ENCODE measurements at places on chromosomes 11 and 22. TPM values are rescaled to one million over a fixed set of nuclear protein-coding genes. Genes with fewer than 3 reads are reported as not detected.

DNA sequence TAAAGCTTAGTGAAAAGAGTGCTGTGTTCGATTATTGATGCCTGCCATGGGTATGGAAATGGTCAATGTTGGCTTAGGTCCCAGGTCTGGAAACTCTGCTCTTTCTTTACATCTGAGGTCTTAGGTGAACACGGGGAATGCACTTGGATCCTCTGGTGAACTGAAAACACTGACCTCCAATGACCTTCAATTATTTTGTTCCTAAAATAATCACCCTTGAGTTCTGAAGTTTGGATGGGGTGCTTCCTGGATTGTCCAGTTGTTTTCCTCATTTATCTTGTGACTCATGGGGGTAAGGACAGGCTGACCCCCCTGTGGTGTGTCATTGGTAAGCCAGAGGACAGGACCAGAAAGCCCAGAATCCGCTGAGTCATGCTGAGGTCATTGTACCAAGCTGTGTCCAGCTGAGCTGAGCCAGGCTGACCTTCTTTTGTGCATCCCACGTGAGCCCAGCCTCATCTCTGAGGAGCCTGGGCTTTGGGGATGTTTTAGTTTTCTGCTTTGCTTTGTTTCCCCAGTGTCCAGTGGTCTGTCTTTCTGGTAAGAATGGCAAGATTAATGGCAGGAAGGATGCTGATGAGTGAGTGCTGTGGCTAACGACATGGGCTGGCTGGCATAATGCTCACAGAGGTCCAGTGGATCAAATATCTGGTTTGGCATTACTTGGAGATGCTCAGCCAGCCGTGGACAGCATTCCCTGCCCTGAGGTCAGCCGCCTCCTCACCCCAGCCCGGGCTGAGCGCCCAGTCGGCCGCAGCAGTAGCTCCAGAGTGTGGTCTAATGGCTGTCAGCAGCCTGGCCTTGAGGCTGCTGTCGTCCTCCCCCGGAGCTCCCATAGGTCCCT, 35.6 kb downstream of the AMPD3 start:
- H3K27me3 ChIP-seq: no peaks in the 10 kb centered on the region
- peak; percentile 90 for DNase-seq
- peaks cover 5% of the 10 kb centered on the region for H3K36me3 ChIP-seq

The ELMOD1 gene
- 0.15 TPM for total RNA-seq

The MIOX gene
- total RNA-seq: not detected

The MGAT3 gene
- total RNA-seq: 36.8 TPM

GRCh38 chr11:73965764-73966121, 14.9 kb downstream of the DNAJB13 start:
- no peak overlapping the region for H3K4me3 ChIP-seq
- no peaks in the 10 kb centered on the region for H3K27me3 ChIP-seq
- H3K27ac ChIP-seq: no peak overlapping the region

- H3K4me1 ChIP-seq: no peaks in the 10 kb centered on the region
- DNase-seq: no peak
- H3K36me3 ChIP-seq: no peaks in the 10 kb centered on the region
- H3K4me3 ChIP-seq: no peak overlapping the region
- H3K27me3 ChIP-seq: no peaks in the 10 kb centered on the region
- no peak overlapping the region for H3K27ac ChIP-seq
Measured at GRCh38 chr11:126874276-126874675, 126.3 kb downstream of the KIRREL3 start.

GRCh38 chr22:42717197-42717928, 3.3 kb downstream of the A4GALT start:
- H3K27me3 ChIP-seq: no peaks in the 10 kb centered on the region
- no peak overlapping the region for H3K27ac ChIP-seq
- no peaks in the 10 kb centered on the region for H3K36me3 ChIP-seq
- no peak overlapping the region for H3K4me3 ChIP-seq
- peaks cover 31% of the 10 kb centered on the region for H3K4me1 ChIP-seq

DNA sequence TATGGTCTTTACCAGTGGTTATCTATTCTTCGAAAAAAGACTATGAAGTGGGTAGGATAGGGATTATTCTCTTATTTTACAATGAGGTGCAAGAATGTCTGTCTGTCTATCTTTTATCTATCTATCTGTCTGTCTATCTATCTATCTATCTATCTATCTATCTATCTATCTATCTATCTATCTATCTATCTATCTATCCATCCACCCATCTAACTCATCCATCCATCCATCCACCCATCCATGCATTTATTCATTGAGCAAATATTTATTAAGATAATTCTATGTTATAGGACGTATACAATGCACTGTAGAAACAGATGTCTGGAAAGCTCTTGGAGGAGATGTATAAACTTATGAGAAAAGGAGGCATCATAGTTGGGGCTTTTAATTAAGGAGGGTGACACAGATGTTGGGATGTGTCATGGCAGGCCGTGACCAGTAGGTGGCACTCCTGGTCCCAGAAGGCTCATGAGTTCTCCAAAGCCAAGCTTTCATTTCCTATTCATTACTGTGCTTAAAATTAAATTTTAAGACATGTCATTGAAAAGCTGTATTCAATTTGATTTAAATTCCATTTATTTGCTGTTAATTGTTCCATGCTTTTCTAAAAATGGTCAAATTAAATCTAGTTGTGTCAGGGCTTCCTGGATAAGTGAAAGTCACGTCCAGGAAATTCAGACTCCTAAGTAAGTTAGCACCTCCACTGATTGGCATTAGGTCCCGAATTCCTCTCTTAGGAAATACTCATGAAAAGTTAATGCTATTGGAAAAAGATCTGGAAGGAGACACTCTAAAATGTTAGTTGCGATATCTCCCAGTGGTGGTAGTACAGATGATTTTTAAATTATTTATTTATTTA, 19.0 kb upstream of the E2F8 start:
- no peaks in the 10 kb centered on the region for H3K36me3 ChIP-seq
- H3K4me3 ChIP-seq: peak overlapping the region; percentile 31
- no peak overlapping the region for H3K27ac ChIP-seq
- DNase-seq: no peak
- no peaks in the 10 kb centered on the region for H3K27me3 ChIP-seq

GRCh38 chr11:129283141-129283540, 91.0 kb upstream of the ARHGAP32 start:
- no peak overlapping the region for H3K4me3 ChIP-seq
- H3K4me1 ChIP-seq: peaks cover 7% of the 10 kb centered on the region
- H3K36me3 ChIP-seq: no peaks in the 10 kb centered on the region
- no peaks in the 10 kb centered on the region for H3K27me3 ChIP-seq

GRCh38 chr22:40541300-40541699, 95.2 kb downstream of the MRTFA start:
- H3K4me1 ChIP-seq: peaks cover 6% of the 10 kb centered on the region
- H3K36me3 ChIP-seq: peaks cover 5% of the 10 kb centered on the region
- DNase-seq: no peak
- H3K4me3 ChIP-seq: no peak overlapping the region
- no peaks in the 10 kb centered on the region for H3K27me3 ChIP-seq
- no peak overlapping the region for H3K27ac ChIP-seq

DNA sequence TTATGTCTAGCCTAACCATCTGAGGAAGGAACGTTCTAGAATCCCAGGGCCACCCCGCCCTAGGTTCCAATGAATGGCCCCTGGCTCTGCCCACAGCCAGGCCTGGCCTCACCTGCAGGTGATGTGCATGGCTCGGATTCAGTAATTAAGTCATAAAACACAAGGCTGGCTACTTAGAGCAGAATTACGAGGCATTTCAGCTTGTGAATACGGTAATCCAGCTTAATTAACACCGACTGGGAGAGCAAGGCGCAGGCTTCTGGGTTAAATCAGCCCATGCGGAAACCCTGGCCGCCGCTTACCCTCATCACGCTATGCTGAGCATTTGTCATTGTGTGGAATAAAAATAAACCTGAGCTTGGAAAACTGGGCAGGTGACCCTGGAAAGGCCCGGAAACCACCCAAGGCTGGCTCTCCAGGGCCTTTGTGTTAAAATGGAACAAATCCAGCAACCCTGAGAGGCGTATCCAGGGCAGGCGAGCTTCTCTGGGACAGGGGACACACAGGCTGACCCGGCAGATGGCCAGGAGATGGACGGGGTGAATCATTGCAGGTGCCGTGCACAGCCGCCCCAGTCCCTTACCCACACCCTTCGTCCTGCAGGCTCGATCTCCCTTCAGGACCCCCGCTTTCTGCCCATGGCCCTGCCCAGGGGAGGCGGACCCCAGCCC, 220.2 kb downstream of the CTTN start:
- H3K4me3 ChIP-seq: no peak overlapping the region
- H3K36me3 ChIP-seq: no peaks in the 10 kb centered on the region
- no peaks in the 10 kb centered on the region for H3K4me1 ChIP-seq
- no peak overlapping the region for H3K27ac ChIP-seq

GRCh38 chr11:122363296-122363695, 247.3 kb upstream of the BLID start:
- no peaks in the 10 kb centered on the region for H3K27me3 ChIP-seq
- H3K4me1 ChIP-seq: no peaks in the 10 kb centered on the region
- H3K27ac ChIP-seq: no peak overlapping the region
- DNase-seq: no peak

GRCh38 chr11:64892411-64892831, 14.0 kb upstream of the EHD1 start:
- peaks cover 27% of the 10 kb centered on the region for H3K36me3 ChIP-seq
- H3K4me3 ChIP-seq: no peak overlapping the region
- no peak for DNase-seq
- H3K4me1 ChIP-seq: peaks cover 24% of the 10 kb centered on the region

GRCh38 chr11:80321786-80322185, 881.0 kb upstream of the TENM4 start:
- H3K27ac ChIP-seq: no peak overlapping the region
- H3K36me3 ChIP-seq: no peaks in the 10 kb centered on the region
- no peaks in the 10 kb centered on the region for H3K27me3 ChIP-seq
- no peaks in the 10 kb centered on the region for H3K4me1 ChIP-seq
- no peak overlapping the region for H3K4me3 ChIP-seq

The NAV2 gene
- 61.4 TPM for total RNA-seq

DNA sequence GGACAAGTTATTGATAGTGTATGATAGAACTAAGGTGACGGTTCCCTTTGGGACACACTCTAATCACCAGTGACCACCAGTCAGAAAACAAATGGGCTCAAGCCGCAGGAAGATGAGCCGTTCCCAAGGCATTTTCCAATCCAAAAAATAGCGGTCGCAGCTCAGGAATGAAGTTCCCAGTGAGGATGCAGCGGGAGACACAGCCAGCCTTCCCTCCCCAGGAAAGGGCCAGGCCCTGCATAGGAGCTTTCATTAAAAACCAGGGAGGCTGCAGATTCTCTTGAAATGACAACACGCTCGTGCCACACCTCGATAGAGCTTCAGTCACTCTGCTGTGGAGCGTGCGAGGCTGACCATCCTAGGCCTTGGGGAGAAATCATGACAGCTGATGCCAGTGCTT, 65.8 kb upstream of the WNT7B start:
- H3K36me3 ChIP-seq: no peaks in the 10 kb centered on the region
- H3K27ac ChIP-seq: peak overlapping the region; percentile 90
- peaks cover 43% of the 10 kb centered on the region for H3K4me1 ChIP-seq
- H3K27me3 ChIP-seq: no peaks in the 10 kb centered on the region
- no peak overlapping the region for H3K4me3 ChIP-seq
- DNase-seq: peak; percentile 12

DNA sequence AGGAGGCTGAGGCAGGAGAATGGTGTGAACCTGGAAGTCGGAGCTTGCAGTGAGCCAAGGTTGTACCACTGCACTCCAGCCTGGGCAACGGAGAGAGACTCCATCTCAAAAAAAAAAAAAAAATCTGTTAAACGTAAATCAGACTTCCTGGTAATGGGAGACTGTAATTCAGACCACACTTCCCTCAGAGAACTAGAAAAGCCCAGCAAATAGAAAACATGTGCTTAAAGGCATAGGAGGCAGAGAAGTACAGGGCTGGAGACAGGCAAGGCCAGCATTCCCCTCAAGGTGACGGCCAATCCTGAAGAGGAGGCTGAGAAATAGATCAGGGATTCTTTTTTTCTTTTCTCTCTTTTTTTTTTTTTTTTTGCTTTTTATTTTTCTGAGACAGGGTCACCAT, 8.2 kb downstream of the GGT5 start:
- no peaks in the 10 kb centered on the region for H3K27me3 ChIP-seq
- H3K4me1 ChIP-seq: no peaks in the 10 kb centered on the region
- DNase-seq: no peak
- no peak overlapping the region for H3K4me3 ChIP-seq
- H3K36me3 ChIP-seq: peaks cover 4% of the 10 kb centered on the region

The ROBO4 gene
- total RNA-seq: 17.3 TPM

The MN1 gene
- 4.3 TPM for total RNA-seq

- H3K27ac ChIP-seq: no peak overlapping the region
- no peak overlapping the region for H3K4me3 ChIP-seq
- H3K36me3 ChIP-seq: no peaks in the 10 kb centered on the region
- peaks cover 7% of the 10 kb centered on the region for H3K4me1 ChIP-seq
- DNase-seq: no peak
- H3K27me3 ChIP-seq: no peaks in the 10 kb centered on the region
Measured at GRCh38 chr11:44840521-44841251, 110.0 kb downstream of the TP53I11 start.

DNA sequence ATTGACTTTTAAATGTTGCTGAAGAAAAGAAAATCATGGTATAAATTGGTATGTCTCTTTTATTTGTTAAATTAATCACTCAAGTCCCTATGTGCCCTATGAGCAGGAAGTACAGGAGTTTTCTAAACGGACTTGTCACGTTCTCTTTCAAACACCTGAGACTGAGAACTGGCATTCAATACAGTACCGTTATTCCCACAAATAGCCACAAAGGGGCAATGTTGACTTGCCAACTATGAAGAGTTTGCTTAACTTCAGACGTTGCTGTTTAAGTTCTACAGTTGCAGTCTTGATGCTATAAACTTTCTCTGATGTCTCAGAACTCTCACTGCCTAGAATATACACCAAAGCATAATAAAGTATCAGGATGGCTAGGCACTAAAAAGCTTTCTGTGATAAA, 7.6 kb downstream of the OR56A1 start:
- H3K4me1 ChIP-seq: no peaks in the 10 kb centered on the region
- H3K4me3 ChIP-seq: no peak overlapping the region
- no peak overlapping the region for H3K27ac ChIP-seq
- H3K27me3 ChIP-seq: no peaks in the 10 kb centered on the region
- no peaks in the 10 kb centered on the region for H3K36me3 ChIP-seq
- no peak for DNase-seq

The PRR33 gene
- not detected for total RNA-seq

DNA sequence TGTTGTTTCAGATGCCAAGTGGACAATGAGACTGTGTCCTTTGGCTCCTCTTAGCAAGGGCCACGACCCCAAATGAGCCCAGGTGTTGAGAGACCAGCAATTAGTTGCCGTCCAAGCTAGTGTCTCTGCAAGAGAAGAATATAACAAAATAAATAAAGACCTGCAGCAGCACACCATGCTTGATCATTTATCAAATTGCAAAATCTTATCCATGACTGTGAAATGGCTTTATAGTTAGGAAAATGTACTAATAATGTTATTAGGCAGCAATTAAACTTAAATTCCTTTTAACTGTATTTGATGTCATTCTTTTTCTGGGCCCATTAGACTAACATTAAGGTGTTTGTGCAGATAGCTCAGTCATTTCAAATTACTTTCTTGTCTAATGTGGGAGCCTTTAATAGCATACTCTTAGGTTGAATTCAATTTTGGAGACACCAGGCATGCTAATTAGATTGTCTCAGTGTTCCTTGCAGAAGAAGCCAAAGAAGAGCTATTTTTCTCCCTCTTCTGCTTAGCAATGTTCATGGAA, 176.1 kb downstream of the RRAS2 start:
- no peak overlapping the region for H3K27ac ChIP-seq
- no peak overlapping the region for H3K4me3 ChIP-seq
- H3K36me3 ChIP-seq: no peaks in the 10 kb centered on the region

The FAM227A gene
- total RNA-seq: 0.49 TPM

The ELFN2 gene
- total RNA-seq: 1.1 TPM

Data from upper lobe of left lung (tissue), 6 donors.